Activated CD4-positive, alpha-beta T cell treated with anti-CD3 and anti-CD28 coated beads, Interleukin-10, Interleukin-2, amounts not matched to agents 100 ng/mL and 50 ng/mL, durations not matched to agents 16 hours and 8 hours (primary cell): ENCODE measurements at places on chromosomes 3 and 15.

DNA sequence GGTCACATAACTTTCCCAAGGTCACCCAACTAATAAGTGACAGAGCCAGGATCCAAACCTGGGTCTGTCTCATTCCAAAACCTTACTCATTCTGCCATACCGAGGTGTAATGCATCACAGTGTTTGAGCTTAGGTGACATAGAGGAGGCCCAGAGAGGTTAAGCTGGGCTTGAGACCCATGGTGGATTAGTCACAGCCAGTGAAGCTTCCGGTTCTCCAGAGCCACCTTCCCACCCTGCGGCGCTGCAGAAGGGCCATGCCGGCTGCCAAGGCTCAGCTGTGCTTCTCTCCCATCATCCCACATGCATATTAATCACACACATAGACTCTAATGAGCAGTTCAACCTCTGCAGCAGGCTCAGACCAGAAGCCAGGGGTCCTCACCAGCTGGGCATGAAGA, 42.2 kb downstream of the SPSB4 start:
- no peak for DNase-seq

GRCh38 chr15:59005579-59005978, 18.1 kb downstream of the RNF111 start:
- DNase-seq = no peak

GRCh38 chr3:23442598-23443383, 239.7 kb downstream of the UBE2E2 start:
- DNase-seq = peak; percentile 57

DNA sequence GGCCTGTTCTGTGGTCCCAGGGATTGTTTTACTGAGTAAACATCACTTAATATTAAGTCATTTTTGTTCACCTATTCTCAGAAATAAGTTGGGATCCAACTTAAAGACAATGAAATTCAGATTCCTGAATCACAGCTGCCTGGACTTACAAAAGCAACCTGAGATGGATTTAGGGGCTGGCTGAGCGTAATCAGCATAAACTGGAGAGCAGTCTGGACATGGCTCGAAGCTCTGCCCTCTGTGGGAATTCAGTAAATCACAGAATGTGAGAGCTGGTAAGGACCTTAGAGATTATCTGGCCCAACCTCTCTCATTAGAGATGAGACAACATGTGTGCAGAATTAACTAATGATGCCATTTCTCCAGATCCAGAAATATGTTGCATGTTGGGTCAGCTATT, 23.7 kb downstream of the CCDC80 start:
- no peak for DNase-seq

DNA sequence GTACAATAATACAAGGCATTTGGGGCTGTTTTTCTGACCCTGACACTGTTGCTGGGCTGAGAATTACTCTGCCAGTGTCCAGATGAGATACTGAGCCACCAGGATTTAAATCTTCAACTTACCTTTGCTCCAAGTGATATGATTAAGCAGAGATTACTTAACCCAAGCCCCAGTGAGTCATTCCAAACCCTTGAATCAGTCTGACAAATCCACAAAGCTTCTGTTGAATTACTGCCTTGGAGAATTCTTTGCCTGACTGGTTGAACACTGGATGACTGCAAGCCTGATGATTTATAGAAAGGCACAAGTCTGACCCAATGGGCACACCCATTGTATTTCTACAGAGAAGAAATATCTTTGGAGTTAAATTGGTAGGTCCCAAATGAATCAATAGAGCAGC, 88.2 kb upstream of the TSC22D2 start:
- DNase-seq = peak; percentile 41

DNA sequence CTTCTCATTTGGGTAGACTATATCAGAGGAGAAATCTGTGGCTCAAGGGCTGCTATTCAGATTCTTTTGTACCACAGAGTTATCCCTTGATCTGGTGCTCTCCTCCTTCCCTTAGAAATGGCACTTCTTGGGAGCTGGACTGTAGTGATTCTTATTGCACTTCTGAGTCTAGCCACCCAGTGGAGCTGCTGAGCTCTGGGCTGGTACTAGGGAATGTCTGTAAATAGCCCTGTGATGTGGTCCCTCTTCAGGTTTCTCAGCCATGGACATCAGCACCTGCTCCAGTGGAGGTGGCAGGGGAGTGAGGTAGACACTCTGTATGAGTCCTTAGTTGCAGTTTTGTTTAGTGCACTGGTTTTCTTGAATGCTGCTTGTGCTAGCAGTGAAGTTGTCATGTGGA, 1292.6 kb downstream of the SI start:
- DNase-seq = no peak

DNA sequence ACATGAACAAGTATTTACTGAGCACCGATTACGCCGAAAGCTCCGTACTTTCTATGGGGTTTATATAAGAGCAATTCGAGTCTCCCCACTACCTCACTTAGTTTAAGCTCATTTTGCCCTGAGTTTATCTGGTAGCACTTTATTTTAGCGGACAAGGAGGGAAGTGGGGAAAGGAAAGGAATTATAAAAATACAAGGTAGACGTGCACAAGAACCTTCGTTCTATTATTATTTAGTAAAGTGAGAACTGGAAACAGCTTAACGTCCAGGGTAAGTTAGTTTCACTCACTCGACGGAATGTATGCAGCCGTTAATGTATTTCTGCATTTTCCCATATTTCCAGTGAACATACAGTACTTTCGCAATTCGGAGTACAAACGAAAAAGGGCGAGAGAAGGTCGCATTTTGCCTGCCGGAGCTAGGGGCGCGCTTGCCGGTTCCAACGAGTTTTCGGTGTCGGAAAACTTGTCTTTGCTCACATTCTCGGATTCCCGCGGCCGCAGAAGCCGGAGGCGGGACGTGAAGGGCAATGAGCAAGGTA, 1.2 kb upstream of the STT3B start:
- no peak for DNase-seq

GRCh38 chr15:67761343-67761742, 64.0 kb upstream of the SKOR1 start:
- DNase-seq = no peak

- no peak for DNase-seq
Observed at GRCh38 chr15:35166730-35167359, 81.8 kb upstream of the NANOGP8 start.

DNA sequence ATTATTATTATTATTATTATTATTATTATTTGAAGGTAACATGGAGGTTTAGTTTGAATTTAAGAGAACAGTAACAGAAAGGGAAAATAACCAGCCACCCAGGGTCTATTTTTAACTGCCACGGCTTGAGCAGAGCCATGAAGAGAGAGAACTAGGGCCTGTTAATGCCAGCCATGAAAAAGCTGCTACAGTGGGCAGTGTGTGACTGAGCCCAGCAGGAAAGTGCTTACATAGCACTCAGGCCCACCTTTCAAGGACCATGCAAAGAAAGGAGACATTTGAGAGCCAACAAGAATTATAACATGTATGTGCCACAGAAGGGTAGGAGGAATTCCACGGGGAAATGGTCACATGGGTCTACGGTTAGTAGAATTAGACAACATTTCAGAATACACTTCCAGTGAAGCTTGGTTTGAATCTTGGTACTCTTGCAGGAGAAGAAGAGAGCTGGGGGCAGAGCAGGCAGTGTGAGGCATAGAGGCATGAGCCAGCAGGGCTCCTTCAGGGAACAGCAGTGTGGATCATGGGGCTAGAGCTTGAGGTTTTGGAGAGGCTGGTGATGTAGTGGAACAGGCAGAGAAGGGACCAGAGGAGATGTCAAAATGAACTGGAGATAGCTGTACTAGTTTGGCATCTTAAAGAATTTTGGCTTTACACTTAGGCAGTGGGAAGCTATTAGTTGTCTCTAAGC, 140.7 kb downstream of the CMSS1 start:
- no peak for DNase-seq

DNA sequence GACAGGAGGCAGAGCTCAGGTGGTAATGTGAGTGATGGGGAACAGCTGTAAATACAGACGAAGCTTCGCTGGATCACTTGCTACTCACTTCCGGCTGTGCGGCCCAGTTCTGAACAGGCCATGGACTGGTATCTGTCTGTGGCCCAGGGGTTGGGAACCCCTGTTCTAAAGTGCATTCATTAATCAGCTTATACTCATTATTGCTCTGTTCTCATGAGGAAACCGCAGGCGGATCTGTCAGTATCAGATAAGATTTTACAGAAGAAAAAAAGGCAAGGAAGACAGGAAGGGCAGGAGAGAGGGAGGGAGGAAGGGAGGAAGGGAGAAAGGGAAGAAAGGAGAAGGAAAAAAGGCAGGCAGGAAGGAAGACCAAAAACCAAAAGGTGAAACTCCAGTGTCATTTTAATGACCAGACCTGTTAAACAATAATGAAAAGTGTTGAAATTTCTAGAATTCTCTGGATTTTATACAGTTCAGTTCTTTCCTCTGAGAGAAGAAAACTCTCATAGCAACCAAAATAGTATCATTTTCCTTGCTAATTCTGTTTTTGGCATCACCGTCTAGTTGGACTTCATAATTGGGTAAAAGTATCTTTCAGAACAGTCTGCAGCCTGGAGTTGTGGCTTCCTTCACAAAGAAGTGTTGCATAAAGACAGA, 128.0 kb upstream of the PROK2 start:
- DNase-seq = no peak

- DNase-seq = no peak
Observed at GRCh38 chr15:78875107-78875914, 2.6 kb downstream of the MORF4L1 start.

- no peak for DNase-seq
Observed at GRCh38 chr3:5123937-5124336, 1.8 kb downstream of the ARL8B start.

DNA sequence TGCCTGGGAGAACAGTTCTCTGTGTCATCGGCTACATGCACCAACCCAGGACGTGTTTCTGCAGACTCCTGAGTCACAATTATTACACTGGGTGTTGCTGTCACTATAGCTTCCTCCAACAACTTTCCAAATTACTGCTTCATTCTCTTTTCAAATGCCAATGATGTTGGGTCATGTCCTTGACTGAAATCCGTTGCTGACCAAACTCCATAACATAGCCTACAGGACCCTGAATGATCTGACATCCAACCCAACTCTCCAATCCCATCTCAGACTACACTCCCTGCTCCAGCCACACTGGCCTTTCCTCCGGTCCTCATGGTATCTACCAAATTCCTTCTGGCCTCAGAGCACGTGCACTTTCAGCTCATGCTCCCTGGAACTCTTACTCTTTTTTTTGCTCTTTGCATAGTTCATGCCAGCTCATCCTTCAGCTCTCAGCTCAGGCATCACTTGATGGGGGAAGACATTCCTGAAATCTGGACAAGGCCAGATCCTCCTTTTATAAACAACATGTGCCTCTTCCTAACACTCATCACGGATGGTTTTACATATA, 108.8 kb upstream of the PTPRG start:
- DNase-seq = no peak

DNA sequence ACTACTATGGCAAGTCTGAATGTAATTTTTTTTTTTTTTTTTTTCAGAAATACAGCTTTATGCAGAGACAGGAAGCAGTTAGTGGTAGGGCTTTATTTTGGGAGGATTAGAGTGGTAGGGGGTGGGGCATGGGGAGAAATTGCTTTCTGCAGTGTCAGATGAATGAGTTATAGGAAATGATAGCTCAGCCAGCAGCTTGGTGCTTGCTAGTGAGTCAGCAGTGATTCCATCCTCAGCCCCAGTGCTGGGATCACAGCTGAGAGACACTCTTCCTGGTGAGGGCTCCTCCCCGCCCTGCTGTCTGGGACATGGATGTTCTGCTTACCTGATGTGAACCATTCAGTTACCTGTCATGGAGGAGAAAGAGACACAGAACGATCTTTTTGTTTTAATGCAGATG, 39.6 kb downstream of the SEMA6D start:
- DNase-seq = no peak

DNA sequence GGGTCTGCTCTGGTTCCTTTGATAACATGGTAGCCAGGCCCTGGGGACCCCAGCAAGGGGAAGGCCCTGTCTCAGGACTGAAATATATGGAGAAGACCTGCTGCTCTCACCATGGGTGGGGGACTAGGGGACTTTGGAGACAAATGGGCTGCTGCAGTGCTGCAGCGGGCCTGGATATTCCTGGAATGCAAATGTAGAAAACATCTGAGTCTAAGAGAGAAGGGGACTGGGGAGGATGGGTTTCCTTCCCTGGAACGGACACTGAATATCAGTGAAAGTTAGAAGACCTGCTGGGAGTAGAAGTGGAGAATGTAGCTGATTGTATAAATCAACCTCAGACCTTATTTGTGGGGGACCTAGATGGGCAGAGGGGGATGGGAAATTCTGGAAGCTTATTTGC, 3.1 kb upstream of the HCN4 start:
- DNase-seq = no peak

DNA sequence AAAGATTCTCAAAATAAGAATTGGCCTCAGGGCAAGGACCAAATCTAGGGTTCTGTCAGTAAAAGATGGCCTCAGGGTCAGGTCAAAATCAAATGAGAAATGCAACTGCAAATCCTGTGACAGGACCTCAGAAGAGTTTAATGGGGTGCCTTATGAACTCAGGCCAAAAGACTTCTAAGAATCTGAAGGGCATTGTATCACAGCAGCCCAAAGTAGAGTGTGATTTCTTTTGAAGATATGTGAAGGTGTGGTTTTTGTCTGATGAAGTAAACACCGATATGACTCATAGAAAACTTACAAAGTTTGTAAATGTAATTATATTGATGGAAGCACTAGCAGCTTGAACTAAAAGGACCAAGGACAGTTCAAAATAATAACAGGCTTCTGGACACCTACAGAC, 966.1 kb downstream of the AGBL1 start:
- no peak for DNase-seq
